ENCODE measurements at places on chromosomes 6 and 20.

- no peak for DNase-seq
Measured at GRCh38 chr6:13733178-13733887, 21.7 kb upstream of the RANBP9 start.

GRCh38 chr6:39225946-39226437, 3.3 kb downstream of the KCNK5 start:
- DNase-seq: no peak

DNA sequence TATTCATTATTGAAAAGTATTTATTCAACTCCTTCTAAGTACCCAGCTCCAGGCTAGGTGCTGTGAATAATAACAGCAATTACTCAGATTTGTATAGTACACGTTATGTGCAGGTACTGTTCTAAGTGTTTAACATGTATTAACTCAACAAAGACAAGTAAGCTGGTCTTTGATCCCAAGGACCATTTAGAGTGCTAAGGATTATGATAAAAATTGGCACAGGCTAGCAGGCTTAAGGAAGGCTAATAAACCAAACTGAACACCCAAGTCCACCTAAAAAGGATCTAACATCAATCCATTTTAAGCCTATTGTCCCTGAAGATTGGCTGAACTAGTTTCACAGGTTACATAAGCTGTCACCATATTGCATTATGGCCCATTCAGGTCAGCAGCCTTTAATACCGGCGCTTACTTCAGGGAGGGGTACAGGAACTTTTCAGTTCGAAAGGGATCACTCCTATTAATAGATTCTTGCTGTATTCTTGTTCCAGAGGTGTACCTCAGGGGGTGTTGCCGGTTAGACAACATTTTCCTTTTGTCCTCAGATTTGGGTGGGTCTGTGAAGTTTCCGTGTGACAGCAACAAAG, 99.0 kb upstream of the GMDS start:
- DNase-seq: no peak

GRCh38 chr6:163527291-163527690, 112.8 kb downstream of the QKI start:
- no peak for DNase-seq

GRCh38 chr6:31907158-31907813, 5.4 kb upstream of the ZBTB12 start:
- DNase-seq: no peak

DNA sequence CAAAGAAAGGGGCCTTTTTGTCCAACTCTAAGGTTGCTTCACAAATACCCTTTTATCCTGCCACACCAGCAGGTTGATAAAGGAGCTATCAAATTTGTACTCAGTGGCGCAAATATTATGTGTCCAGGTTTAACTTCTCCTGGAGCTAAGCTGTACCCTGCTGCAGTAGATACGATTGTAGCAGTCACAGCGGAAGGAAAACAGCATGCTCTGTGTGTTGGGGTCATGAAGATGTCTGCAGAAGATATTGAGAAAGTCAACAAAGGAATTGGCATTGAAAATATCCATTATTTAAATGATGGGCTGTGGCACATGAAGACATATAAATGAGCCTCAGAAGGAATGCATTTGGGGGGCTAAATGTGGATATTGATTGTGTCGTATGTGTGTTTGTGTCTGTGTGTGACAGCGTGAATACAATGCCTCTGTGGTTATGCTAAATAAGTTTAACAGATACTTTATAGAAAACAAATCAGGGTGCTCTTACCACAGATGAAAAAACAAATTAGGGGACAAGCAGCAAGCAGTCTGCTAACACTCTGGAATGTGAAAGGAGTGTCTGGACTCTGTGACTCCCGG, 33.6 kb downstream of the HM13 start:
- no peak for DNase-seq

DNA sequence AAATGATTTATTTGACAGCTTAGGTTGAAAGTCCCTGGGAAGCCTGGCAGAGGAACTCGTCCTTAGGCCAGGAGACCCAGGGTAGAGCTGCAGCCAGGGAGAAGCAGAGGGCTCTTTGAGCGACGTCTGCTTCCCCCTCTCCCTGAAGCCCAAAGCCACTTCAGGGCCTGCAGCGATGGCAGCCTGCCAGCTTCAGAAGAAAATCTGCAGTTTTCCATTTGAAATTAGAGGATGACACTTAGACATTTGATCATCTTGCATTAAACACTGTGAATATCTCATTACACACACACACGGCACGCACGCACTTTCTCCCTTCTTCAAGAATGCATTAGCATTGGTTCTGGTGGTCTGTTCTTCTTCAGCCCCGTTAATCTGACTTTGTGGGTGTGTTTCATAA, 96.5 kb downstream of the PLEKHG1 start:
- no peak for DNase-seq

GRCh38 chr20:41165001-41165882, 27.9 kb downstream of the PLCG1 start:
- DNase-seq: no peak

GRCh38 chr6:157267109-157267611, 56.2 kb downstream of the TMEM242 start:
- DNase-seq: no peak

- peak; percentile 31 for DNase-seq
Measured at GRCh38 chr6:15441215-15441868, 195.5 kb downstream of the JARID2 start.

- DNase-seq: no peak
Measured at GRCh38 chr6:137910424-137910834, 43.4 kb downstream of the TNFAIP3 start.

DNA sequence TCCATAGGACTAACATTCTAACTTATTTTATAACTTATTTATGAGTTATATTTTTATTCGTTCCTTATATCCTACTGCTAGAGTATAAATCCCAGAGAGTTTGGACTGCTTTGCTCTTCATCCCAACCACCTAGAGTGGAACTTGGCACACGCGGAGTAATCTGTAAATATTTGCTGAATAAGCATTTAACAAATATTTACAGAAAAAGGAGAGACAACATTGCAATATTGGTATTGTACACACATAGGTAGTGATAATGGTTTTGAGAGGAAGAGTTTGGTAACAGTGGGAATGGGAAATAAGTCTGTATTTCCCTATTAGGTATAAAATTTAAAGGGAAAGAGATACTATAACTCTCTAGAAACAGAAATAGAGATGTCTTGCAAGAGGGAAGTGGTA, 634.8 kb upstream of the CITED2 start:
- no peak for DNase-seq

- no peak for DNase-seq
Measured at GRCh38 chr20:34644345-34644744, 32.5 kb downstream of the PIGU start.

GRCh38 chr20:31979713-31980426, 11.9 kb downstream of the XKR7 start:
- DNase-seq: no peak

- DNase-seq: no peak
Measured at GRCh38 chr6:14434916-14435690, 317.5 kb downstream of the CD83 start.

DNA sequence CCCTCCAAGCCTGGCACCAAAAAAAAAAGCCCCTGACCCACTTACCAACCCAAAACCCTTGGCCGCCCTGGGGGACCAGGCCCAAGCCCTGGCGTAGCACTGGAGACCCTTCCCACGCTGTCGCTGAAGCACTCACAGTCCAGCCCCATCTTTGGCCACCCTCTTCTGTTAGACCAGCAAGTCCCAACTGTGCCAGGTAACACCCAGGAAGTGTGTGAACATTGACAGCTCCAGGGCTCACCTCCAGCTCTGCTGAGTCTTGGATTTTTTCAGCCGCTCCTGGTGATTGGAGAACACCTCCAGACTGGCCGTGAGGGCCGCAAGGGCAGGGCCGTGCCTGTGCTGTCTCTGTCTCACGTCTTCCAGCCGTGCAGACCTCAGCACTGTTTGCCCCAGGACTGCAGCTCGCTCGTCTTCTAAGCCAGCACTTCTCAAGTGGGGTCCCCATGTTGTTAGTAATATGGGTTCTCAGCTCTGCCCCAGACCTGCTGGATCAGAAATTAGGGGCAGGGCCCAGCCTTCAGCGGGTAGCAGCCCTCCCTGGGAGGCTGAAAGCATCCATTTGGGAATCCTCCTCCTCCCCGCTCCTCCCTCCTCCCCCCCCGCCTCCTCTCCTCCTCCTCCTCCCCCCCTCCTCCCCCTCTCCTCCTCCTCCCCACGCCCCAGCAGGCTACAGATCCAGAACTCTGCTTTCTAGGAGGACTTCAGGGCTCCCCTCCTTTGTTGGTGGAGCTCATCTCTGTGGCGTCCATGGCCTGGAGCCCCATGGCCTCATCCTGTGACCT, 18.1 kb downstream of the NPEPL1 start:
- no peak for DNase-seq

GRCh38 chr6:23145781-23146180, 576.4 kb downstream of the HDGFL1 start:
- DNase-seq: peak; percentile 1

DNA sequence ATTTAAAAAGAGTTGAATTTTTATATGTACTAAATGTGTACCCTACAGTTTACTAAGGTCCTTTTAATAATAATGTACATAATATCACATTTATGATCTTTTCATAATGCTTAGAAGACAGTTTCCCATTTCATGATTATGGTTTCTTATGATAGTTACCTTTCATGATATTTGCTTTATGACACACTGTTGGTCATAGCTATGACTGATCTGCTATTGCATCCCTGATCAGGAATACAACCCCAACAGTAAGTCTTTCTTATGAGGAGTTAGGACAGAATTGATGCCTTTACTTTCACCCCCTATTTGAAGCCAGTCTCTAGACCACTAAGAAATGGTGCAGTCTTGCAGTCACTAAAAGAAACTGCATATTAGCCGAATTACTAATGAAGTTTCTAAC, 31.0 kb downstream of the LCA5 start:
- no peak for DNase-seq

DNA sequence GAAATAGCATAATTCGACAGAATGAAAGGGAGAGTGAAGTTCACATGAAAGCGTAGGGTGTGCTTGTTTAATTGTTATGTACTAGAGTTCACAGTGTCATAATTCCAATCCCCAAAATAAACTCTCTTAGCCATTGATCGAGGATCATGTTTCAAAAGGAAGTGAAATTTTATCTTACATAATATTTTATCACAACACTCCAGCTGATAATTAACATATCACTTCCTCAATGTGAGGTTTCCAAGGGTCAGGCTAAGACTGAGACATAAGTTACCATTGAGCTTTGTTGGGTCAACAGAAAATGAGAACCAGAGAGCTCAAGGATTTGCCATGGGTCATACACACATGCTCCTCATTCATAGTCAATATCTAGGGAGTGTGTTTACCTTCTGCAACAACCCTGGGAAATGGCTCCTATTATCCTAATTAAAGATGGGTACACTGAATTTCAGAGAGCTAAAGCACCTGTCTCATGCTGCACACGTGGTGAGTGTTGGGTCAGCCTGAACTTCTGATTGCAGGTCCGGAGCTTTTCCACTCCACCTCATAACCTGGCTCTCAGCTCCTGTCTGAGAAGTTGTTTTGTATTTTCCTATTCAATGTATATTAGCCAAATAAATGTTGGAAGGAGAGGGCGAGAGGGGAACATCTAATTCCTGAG, 3.0 kb downstream of the GSTA2 start:
- no peak for DNase-seq

DNA sequence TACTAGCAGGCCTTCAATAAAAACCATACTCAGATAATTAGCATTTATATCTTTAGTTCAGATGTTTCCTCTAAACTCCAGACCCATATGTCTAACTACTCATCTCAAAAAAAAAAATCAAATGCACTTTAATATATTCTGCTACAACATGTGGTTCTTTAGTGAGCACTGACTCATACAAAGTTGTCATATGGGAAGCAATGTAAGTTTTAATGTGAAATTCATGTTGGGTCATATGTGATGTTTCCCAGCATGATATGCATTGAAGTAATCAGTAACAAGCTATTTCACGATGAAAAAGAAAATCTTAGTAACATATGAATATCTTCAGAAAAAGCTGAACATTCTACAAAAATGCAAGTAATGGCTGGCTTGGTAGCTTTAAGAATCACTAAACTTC, 859.7 kb upstream of the ADGRB3 start:
- DNase-seq: no peak

DNA sequence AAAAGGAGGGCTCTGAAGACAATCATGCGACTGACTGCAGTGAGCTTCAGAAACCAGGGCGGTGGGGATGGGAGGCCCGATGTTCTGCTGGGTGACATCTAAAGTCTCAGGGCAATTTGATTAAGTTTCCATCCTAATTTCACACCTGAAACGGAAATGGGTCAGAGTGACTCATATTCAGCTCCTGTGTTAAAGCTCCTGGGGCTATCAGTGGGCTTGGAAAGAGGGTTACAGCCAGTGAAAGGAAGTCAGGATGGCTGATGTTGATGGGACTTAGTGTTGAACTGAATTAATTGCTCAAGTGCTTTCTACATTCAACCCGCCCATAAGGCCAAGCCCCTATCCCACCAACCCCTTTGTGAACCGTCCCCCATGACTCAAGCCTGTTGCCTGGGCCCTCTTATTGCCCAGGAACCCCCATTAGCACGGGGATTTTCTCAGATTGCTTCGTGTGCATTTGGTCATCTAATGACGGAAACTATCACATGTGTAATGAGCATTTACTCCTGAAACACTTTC, 47.1 kb upstream of the TBC1D7 start:
- no peak for DNase-seq

GRCh38 chr6:21596949-21597682, 3.6 kb downstream of the SOX4 start:
- no peak for DNase-seq

DNA sequence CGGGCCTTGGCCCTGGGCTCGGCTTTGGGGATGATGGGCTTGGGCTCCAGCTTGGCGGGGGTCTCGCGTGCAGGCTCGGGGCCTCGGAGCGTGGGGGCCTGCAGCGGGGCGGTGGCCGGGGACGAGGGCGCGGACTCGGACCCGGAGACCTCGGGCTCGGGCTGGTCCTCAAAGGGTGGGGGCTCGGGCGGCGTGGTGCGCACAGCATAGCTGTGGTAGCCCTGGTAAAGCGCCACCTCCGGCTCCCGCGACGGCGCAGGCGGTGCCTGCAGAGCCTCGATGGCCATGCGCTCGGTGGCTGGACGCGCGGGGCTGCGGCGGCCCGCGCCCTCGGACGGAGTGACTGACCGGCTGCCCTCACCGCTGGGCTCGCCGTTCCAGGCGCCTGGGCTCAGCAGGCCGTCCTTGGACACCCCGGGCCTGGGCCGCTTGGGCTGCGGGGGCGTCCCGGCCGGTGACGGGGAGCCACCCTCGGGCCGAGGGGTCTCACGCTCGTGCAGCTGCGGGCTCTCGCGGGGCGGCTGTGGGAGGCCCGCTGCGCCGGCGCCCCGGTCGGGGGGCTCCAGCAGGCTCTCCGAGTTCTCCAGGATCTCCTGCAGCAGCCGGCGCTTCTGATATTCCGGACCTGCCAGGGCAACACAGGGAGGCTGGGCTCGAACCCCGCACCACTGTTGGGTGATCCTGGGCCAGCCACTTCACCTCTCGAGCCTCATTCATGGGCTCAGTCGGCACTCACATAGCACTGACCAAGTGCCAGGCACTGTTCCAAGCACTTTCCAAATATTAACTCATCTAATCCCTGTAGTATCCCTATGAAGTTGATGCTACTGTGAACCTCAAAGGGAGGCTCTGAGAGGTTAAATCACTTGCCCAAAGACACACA, 71.0 kb downstream of the JPH2 start:
- no peak for DNase-seq

- no peak for DNase-seq
Measured at GRCh38 chr6:157236040-157236725, 87.1 kb downstream of the TMEM242 start.
